ENCODE measurements at places on chromosomes 5 and 9. TPM values are rescaled to one million over a fixed set of nuclear protein-coding genes. Genes with fewer than 3 reads are reported as not detected.

Gene LCN2
- total RNA-seq = not detected

Gene INSL6
- not detected for total RNA-seq

Gene CCDC152
- 1.4 TPM for total RNA-seq

Gene SLC36A3
- not detected for total RNA-seq

Gene ANKRD34B
- not detected for total RNA-seq

Gene PCDHA3
- total RNA-seq = 0.58 TPM

Gene ERCC8
- 12.2 TPM for total RNA-seq

Gene RANBP17
- 30.7 TPM for total RNA-seq

Gene LRRC26
- not detected for total RNA-seq

Data from myometrial cell (primary cell).